ENCODE measurements at places on chromosomes 7 and 10.

DNA sequence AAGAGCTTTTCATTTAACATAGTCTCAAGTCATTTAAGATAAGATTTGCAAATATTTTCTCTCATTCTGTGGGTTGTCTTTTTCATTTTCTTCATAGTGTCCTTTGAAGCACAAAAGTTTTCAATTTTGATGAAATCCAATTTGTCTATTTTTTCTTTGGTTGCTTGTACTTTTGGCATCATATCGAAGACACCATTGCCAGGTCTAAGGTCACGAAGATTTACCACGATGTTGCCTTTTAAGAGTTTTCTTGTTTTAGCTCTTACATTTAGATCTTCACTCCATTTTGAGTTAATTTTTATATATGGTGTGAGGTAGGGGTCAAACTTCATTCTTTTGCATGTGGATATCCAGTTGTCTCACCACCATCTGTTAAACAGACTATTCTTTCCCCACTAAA, 34.7 kb downstream of the TMEM270 start:
- DNase-seq = no peak

GRCh38 chr7:134153493-134154136, 26.5 kb downstream of the LRGUK start:
- no peak for DNase-seq

DNA sequence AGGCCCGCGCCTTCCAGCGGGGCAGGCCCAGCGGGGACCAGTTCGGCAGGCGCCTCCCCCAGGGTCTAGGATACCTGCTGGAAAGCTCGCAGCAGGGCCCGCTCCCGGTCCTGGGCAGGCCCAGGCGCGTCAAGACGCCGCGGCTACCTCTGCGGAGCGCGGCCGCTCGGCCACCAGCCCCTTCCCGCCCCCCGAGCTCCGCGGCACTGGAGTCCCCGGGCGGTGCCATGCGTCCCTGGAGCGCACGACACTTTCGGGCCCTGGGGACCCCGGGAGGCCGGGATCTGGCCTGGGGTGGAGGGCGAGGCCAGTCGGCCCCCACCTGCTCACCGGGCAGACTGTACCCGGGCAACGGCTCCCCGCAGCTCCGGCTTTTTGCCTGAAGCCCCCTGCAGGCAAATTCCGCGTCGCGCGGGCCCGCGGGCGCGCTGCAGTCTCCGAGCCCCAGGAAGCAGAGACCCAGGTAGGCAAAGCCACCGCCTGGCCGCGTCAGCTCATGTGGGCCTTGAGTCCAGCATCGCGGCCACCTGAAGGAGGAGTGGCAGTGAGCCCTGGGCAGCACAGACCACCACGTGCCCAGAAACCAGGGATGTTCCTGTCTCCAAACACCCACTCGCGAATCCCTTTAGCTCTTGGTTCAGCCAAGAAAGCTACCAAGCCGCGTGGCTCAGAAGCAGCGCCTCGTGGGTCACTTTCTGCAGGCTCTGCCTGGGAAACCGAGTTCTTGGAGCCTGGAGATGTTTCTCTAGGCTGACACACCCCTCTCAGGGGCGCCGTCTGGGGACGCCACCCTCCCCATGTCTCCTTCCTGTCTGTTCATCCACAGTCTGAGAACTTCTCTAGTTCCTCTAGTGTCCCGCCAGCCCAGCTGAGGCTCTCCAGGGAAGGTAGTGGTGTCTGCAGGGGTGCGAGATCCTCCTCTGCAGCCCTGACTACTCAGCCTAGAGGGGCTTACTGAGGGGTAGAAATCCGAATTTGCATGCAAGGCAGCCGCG, 46.1 kb upstream of the APBB1IP start:
- DNase-seq = no peak

DNA sequence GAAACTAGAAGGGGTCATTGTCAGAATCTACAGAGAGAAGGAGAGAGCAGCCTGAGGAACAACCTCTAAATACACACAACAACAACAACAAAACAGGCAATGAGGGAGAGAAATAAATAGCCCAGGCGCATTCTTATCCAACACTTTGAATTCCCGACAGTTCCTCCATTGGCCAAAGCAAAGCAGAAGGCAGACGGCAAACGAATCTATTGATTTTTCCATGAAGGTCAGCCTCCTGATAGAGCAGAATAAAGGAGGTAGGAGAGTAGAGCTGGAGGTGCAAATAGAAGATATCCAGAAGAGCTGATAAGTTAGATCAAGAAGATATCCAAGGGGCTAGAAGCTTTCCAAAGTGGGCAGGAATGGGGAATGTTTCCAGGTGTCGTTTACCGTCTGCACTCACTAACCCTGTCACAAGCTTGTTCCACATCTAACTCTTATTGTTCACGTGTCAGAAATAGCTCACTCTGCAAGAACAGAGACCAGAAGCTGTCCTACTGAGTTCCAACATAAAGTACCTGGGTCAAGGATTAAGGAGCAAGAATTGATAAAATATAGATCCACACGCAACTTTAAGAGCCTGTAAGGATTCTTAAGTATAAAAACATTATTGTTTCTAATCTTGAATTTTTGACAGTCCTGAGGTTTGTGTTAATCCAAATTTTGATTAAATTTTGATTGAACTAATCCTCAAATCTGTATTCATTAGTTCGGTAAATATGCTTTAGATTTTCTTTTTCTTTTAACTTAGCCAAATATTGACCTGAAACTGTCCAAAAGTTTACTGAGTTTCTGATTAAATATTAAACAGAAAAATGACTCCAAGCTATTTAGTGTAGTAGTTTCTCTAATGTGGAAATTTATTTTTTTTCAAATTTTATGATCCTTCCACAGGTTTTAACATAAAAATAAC, 45.7 kb downstream of the PTN start:
- DNase-seq = no peak

All from stimulated activated CD4-positive, alpha-beta T cell treated with anti-CD3 and anti-CD28 coated beads, TNF-alpha, amount 100 ng/mL, for 4 hours (primary cell).